ENCODE measurements at places on chromosomes 11 and 22. TPM values are rescaled to one million over a fixed set of nuclear protein-coding genes. Genes with fewer than 3 reads are reported as not detected.

GRCh38 chr11:128824191-128825049 lies 42.7 kb downstream of the KCNJ1 start:
- no peak for DNase-seq

- DNase-seq = peak; percentile 84
Measured at GRCh38 chr11:65524741-65525545, at the start of gene SCYL1. Gene SCYL1 (plus strand): TSS chr11:65525083. CDS start chr11:65525154, 71 bp downstream.

GRCh38 chr11:84899740-84900139 lies 727.4 kb downstream of the DLG2 start:
- no peak for DNase-seq

- no peak for DNase-seq
Measured at GRCh38 chr11:111205632-111206385, 39.7 kb upstream of the POU2AF2 start.

- DNase-seq = no peak
Measured at GRCh38 chr11:8711895-8712442, 29.4 kb downstream of the RPL27A start.

DNA sequence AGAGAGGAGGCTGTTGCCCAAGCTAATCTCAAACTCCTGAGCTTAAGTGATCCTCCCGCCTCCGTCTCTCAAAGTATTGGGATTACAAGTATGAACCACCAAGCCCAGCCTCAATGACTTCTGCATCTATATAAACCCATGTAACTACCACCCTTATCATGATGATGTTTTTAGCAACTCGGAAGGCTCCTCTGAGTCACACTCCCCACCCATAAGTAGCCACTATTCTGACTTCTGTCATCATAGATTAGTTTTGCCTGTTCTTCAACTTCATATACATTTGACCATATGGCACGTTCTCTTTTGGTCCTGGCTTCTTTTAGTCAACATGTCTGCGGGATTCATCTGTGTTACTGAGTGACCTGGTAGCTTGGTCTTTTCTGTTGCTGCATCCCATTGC lies 6.4 kb upstream of the FOSL1 start:
- DNase-seq = no peak

- no peak for DNase-seq
Measured at GRCh38 chr11:10490398-10491241, 35.6 kb downstream of the AMPD3 start.

CHRM1 gene
- total RNA-seq = not detected

TBX1 gene
- 1.2 TPM for total RNA-seq

NNMT gene
- total RNA-seq = not detected
